ENCODE measurements at places on chromosomes 2 and 18. TPM values are rescaled to one million over a fixed set of nuclear protein-coding genes. Genes with fewer than 3 reads are reported as not detected.

DNA sequence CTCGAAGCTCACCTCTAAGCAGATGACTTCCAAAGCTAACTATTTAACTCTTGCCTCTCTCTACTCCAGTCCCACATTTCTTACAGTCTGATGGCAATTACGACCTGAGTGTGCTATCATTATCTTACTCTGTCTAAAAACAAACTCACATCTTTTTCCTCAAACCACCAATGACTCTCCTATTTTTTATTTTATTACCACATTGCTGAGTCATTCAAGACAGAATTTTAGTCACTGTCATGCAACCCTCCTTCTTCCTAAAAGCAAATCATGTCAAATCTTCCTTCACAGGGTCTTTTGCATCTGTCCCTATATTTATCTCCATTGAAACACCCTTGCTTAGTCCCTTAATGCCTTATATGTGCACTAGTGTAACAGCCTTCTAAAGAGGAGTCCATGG, 34.6 kb upstream of the C2orf15 start:
- no peak for DNase-seq

The LRP2 gene
- 0.20 TPM for total RNA-seq

GRCh38 chr2:214574084-214574781, 163.4 kb downstream of the VWC2L start:
- DNase-seq = no peak

GRCh38 chr2:190052307-190052706, 10.2 kb downstream of the MSTN start:
- DNase-seq = no peak
